ENCODE measurements at places on chromosomes 3 and 15.

DNA sequence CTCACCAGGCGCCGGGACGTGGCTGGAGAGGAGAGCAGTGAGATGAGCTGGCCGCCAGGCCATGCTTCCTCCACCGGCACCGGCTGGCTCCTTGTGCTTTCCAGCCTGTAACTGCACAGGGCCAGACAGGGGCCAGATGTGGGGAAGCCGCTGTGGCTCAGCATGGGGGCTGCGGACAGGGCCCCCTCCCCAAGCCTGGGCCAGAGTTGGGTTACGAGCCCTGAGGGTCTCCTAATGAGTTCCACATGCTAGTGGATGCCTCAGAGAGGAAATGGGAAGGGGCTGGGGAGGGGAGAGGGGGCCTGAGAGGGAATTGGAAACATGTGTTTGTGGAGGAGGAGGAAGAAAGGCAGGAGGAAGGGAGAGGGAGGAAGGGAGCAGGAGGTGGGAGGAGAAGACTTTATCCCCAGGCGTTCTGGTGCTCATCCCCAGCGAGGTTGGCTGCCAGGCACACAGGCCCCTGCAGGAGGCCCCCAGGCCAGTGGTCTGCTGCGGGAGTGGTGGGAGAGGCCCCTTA is 11.7 kb upstream of the DUSP7 start:
- no peak for DNase-seq

DNA sequence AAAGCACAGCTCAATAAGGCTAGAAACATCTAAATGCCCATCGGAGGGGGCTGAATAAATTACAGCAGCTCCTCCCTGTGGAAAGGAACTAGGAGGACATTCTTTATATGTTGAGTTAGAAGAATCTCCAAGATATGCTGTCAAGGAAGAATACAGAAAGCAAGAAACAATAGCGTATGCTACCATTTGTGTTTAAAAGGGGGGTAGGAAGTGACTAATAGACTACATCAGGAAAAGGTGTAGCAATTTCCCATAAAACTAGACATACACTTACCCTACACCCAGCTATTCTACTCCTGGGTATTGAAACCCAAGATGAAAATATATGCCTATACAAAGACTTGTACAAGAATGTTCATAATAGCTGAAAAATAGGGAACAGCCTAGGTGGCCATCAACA is 21.6 kb downstream of the SEC61A1 start:
- DNase-seq, result no peak

DNA sequence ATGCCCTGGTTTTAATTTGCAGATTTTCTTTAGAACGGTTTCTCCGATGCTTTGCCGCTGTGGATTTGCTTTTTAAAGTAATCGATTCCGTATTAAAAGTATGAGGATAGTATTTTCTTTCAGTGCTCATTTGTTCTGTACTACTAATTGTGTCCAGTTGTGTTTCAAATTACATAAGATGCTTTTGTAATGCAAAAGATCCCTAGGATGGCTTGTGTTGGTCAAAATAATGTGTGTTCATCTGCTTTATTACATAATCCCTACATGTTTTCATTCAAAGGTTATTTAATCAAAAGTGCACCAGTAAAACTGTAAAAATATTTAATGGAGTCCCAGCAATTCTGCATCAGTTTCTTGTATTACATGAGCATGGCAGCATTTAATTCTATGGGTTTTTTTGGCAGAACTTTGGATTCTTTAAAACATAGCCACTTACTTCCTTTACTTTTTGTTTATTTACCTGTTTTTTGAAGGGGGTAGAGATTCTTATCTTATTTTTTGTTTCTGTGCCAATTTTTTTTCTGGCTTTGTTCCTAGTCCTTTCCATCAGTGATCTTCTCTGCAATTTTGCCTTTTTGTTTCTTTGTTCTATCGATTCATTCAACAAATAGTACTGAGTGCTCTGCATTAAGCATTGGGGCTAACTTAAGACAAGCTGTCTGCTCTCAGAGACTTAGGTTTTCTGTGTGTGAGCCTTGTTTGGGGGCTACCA is 352.8 kb downstream of the LRTM1 start:
- no peak for DNase-seq

DNA sequence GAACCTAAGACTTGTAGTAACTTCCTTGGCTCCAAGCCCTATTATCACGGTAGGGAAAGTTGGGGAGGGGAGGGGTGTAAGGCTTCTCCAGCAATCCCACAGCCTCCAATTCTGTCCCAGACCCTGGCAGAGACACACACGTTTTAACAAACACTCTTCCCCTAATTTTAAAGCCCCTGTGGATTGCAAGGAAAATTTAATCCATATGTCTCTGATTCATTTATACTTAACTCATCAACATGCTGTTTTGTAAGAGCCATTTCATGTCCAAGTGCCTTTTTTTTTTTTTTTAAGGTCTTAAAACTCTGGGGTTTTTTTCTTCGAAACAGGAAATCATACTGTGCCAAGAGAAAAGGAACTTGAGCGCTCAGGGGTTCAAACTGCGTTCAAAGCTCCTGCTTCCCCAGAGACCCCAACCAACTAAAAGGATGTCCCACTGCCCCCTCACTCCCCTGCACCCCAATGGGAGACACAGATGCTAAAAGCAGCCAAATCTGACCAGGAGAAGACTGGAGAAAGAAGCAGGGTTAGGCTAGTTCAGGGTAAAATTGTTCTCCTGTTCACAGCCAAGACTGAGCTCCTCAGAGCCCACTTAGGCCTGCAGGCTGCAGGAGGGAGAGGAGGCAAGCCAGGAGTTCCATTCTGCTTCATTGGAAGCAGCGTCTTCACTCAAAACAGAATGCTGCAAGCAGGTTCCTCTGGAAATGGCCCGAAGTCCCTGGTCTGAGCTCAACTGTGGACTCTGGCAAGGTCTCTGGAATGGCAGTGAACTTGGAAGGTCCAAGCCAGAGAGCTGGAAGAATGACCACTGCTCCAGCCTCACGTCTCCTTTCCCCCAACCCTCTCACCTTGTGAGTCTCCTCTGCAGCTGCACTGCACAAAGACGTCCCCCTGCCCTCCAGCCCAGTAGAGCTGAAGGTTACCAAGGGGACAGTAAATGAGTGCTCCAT is 172.5 kb downstream of the NTRK3 start:
- DNase-seq, result no peak

DNA sequence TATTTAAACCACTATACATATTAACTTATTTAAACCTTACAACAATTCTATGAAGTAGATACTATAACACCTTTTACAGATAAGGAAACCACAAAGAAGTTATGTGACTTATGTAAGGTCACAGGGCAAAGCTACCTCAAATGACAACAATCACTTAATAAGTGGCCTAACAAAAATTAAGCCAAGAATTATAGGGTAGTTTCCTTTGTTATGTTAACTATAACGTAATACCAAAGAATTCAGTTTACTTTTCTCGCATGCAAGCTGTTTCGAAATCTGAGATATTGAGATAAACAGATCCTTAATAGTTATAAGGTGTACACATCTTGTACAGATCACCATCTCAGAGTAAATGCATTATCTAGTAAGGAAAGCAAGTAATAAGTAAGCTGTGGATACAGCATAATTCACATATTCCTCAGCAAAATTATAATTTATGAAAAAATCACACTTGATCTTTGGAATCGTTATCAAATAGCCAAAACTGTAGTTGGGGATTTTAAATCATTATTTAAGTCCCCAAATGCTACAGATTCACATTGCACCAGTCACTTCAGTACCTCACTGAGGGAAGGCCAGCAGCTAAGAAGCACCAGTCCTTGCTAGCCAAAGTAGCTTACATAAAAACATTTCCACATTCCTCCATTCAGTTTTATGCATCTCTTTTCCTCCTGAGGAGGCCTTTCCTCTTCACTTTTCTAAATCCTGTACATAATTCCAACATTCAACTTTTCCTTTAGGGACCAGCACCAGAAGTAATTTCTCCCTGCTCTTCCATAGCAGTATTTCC is 226.8 kb downstream of the TBC1D5 start:
- DNase-seq, result no peak

- peak; percentile 61 for DNase-seq
These were observed 7.5 kb downstream of the ISLR start for GRCh38 chr15:74180881-74181602.

DNA sequence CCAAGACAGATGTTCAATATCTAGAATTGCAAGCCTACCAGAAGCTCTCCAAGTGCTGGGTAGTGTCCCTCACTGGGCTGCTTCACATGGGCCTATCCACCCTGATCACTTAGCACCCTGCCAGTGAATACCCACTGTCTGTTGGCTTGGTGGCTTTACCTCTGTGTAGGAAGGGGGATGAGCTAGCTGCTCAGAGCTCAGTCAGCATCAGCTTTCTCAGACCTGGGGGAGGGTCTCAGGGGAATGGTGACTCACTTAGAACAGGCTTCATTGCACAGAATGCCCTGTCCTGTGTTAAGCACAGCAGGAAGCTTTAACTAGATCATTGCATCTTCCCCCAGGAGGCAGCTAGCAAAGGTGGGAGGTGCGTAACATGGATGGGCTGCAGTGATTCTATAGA is 209.8 kb downstream of the PDCD6IP start:
- DNase-seq, result no peak

DNA sequence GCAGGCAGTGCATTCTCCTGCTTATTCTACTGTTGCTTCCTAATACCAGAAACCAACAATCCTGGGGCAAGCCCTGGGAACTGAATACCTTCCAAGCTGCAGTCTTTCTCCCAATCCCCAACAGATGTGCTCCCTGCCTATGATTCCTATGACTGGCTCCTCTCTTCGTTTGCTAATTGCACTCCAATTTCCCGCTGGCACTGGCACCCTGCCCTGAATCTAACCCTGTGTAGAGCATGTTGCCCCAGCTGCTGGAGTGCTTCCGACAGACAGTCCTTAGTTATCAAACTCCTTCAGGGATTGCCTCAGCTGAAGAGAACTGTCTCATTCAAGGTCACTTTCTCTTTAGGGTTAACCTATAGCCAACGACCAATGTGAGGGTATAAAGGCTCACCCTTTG is 214.1 kb downstream of the NECTIN3 start:
- DNase-seq, result no peak

DNA sequence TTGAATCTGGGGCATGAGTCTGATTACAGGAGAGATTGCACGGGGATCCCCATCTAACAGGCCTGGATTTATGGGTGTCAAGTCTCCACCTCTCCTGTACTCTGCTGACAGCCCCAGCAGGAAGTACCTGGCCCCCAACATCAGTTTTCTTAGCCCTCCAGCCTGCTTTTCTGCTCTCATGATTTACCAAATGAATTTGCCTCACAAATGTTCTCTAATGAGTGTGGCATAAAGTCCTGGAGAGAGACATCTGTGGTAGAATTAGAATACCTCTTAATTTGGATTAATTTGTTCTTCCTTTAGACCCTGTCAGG is 60.1 kb downstream of the FNDC3B start:
- DNase-seq, result no peak

DNA sequence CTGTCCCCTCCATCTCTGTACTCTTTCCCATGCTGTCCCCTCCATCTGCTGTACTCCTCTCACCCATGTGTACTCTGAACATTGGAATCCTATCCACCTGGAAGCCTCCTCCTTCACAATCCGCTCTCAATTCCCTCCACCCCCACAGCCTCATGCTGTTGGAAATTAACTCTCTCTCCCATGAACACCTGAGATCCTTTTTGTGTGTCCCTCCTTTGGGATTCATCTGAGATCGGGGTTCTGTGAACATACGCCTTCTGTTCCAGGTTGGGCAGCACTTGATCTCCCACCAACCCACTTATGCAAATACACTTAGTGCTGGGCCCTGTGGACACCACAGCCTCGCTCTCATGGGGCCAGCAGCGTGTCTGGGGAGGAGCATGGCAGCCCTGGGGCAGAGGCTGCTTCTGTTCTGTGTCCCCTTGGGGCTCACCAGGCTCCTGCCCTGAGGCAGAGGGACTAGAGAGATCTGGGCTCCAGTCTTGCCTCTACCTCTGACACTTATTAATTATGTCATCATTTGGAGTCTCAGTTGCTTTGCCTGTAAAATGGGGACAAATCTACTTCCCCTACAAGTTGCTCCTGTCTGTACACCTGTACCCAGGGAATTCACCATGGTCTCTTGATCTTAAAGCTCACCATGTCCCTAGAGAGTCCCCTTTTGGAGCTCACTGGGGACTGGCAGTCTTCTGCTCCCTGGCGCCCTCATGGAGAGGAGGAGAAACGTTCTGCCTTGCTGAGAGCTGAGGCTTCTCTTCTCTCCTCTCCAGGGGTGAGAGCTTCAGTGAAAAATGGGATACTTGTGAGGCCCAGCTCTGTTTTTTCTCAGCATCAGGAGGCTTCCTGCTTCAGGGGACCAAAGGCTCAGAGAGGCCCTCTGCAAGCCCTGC is 42.7 kb downstream of the ITGA11 start:
- DNase-seq, result peak; percentile 32

DNA sequence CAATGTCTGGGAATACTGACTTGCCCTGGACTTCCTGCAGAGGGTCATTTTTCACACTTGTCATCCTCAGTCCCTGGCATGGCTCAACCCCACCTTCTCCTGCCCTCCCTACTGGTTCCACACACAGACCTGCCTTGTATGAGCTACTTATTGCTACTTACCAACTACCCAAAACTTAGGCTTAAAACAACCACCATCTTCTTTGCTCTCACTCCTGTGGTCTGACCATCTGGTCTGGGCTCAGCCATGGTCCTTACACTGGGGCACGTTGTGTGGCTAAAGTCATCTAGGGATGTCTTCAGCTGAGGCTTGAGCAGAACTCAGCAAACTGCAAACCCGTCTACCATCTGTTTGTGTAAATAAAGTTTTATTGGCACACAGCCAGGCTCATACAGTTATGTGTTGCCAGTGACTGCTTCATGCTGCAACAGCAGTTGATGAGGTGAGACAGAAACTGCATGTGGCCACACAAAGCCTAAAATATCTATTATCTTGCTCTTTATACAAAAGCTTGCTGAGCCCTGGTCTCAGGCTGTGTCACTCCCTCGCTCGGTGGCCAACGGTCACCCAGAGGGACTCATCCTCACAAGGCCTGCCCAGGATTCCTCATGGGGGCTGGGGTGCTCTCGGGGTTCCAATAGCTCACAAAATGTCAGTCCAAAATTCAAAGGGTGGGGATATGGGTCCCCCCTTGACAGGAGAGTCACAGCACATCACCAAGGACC is 43.5 kb downstream of the KLF15 start:
- DNase-seq, result peak; percentile 48

DNA sequence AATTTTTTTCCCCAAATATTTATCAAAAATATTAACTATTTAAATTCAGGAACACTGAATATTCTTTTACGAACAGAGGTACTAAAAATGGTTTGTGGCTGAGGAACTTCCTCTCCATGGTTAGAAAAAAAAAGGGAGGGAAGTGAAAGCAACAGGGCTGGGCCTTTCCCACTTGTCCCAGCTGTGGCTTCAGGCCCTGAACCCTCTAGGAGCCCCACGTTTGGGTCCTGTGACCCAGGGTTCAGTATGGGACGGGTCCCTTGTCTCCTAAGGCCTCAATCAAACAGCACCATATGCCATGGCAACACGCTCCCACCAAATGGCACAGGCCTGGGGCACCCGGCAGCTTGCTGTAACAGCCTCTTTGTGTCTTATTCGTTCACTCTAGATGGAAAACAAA is 32.4 kb downstream of the POC1A start:
- DNase-seq, result no peak

- DNase-seq, result no peak
These were observed 12.5 kb downstream of the PLOD2 start for GRCh38 chr3:146148468-146148931.

DNA sequence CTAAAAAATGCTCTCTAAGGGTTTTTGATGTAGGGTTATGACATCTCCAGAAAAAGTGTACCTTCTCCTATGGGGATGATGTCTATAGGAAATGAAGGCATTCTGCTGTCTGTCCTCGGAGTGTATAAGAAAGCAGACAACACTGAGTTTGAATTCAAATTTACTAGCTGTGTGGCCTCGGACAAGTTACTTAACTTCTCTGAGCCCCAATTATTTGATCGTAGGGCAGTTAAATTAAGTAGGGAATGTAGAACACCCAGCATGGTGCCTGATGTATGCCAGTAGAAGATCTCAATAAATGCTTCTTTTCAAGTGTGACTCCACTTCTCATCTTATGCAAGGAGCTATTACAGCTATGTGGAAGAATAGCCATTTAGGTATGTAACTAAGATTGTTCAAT is 184.6 kb downstream of the CPNE4 start:
- DNase-seq, result no peak
